ENCODE measurements at places on chromosomes 3 and 15.

- H3K4me3 ChIP-seq, result no peak overlapping the region
- no peak overlapping the region for H3K27ac ChIP-seq
- DNase-seq, result no peak
- H3K36me3 ChIP-seq, result no peaks in the 10 kb centered on the region
- H3K4me1 ChIP-seq, result no peaks in the 10 kb centered on the region
These were observed 64.9 kb downstream of the P3H2 start for GRCh38 chr3:190055773-190056172.

DNA sequence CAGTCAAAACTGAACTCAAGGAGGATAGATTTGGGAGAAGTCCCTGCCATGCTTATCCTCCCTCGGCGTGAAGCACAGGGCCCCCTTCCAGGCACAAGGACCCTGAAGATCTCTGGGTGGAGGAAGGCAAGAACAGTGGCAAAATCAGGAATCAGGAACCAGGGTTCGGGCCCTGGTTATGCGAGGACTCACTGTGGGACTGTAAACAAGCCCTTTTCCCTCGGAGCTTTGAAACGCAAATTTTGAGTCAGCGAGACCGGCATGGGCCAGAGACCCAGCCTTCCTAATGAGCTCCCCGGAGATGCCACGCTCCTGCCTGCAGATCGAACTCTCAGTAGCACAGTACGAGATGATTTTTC lies 70.1 kb downstream of the SLC12A8 start:
- no peak for DNase-seq
- H3K36me3 ChIP-seq, result peaks cover 2% of the 10 kb centered on the region
- H3K4me1 ChIP-seq, result peaks cover 35% of the 10 kb centered on the region

- no peaks in the 10 kb centered on the region for H3K36me3 ChIP-seq
- H3K4me1 ChIP-seq, result no peaks in the 10 kb centered on the region
- no peak for DNase-seq
- H3K4me3 ChIP-seq, result no peak overlapping the region
- H3K27ac ChIP-seq, result no peak overlapping the region
These were observed 535.1 kb upstream of the CCDC54 start for GRCh38 chr3:106842151-106842550.

DNA sequence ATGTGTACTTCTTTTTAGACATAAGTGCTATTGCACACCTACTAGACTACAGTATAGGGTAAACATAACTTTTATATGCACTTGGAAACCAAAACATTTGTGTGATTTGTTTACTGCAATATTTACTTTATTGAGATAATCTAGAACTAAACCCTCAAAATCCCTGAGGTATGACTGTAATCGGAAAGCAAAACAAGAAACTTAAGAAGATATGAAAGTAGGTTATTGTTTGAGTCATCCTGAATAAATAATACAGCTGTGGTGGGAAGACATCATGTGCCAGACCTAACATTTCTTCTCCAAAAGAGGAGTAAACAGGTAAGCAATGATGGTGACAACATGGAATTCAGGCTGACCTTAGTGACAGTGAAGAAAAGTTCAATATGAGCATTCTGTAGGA lies 765.5 kb downstream of the OTOL1 start:
- DNase-seq, result no peak
- H3K36me3 ChIP-seq, result no peaks in the 10 kb centered on the region
- H3K27ac ChIP-seq, result no peak overlapping the region
- no peaks in the 10 kb centered on the region for H3K27me3 ChIP-seq

DNA sequence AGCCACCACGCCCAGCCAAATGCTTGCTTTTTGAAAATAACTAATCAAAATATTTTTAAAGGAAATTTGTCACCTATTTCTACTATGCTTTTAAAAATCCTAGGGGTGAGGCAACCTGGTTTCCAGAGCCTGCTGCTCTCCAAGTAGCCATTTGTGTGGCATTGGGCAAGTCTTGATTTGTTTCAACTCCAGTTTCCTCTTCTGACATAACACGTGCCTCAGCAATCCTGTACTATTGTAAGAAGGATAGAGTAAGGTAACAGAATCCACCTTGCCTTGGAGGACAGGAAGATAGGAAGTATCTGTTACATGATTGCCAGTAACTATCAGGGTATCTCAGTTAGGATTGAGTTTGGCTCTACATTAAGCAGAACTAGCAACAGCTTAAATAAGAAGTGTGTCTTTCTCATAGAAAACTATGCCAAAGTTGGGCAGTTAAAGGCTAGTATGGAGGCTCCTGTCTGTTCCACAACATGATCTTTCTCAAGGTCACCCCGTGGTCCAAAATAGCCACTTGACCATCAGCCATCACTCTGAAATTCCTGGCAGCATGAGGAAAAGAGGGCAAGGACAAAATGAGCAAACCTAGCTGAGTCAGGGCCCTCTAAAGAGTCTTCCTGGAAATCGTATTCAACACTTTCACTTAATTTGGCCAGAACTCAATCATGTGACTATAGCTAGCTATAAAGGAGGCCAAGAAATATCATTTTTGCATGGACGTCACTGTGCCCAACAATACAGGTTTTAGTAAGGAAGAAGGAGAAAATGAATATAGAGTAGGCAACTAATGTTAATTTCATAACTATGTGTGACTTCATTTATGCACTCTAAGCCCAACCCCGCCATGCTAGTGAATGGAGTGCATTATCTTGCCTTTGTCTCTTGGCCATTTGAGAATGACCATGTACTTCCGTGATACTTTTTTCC lies 66.1 kb downstream of the HMG20A start:
- H3K36me3 ChIP-seq, result peaks cover 2% of the 10 kb centered on the region
- H3K4me1 ChIP-seq, result peaks cover 28% of the 10 kb centered on the region
- peak overlapping the region; percentile 70 for H3K27ac ChIP-seq
- H3K27me3 ChIP-seq, result no peaks in the 10 kb centered on the region
- H3K4me3 ChIP-seq, result no peak overlapping the region

DNA sequence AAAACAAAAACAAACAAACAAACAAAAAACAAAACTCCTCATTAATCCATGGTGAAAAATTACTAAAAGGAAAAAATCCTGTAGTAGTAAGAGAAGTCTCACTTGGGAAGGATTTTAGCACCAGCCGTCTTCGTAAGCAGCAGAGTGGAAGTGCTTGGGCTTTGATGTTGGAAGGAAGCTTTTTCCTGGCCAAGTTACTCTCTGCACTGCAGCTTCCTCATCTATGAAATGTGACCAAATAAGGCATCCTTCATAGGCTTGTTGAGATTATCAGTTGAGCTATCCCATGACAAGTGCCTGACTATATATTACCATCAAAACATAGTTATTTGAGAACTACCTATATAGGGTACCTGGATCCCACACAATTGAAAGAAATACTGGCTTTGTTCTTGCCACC lies 436.4 kb upstream of the ONECUT1 start:
- H3K4me3 ChIP-seq, result no peak overlapping the region
- no peak for DNase-seq
- no peak overlapping the region for H3K27ac ChIP-seq
- H3K27me3 ChIP-seq, result no peaks in the 10 kb centered on the region
- H3K4me1 ChIP-seq, result no peaks in the 10 kb centered on the region
- no peaks in the 10 kb centered on the region for H3K36me3 ChIP-seq

DNA sequence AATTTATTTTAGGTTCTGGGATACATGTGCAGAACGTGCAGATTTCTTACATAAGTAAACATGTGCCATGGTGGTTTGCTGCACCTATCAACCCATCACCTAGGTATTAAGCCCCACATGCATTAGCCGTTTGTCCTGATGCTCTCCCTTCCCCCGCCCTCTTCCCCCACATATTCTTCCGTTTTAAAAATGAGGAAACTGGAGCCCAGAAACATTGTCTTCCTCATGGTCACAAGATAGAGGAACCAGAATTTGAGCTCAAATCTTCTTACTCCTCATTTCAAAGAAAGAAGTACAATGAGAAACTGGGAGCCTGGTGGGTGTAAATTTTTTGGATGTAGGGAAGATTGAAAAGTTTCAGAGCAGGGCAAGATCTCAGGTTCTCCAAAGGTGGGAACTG lies 56.1 kb upstream of the USP3 start:
- no peak overlapping the region for H3K4me3 ChIP-seq
- H3K4me1 ChIP-seq, result peaks cover 43% of the 10 kb centered on the region
- no peaks in the 10 kb centered on the region for H3K27me3 ChIP-seq
- H3K27ac ChIP-seq, result no peak overlapping the region
- no peaks in the 10 kb centered on the region for H3K36me3 ChIP-seq
- DNase-seq, result no peak

GRCh38 chr15:64934023-64934422 lies 22.3 kb downstream of the ANKDD1A start:
- no peaks in the 10 kb centered on the region for H3K36me3 ChIP-seq
- DNase-seq, result no peak

DNA sequence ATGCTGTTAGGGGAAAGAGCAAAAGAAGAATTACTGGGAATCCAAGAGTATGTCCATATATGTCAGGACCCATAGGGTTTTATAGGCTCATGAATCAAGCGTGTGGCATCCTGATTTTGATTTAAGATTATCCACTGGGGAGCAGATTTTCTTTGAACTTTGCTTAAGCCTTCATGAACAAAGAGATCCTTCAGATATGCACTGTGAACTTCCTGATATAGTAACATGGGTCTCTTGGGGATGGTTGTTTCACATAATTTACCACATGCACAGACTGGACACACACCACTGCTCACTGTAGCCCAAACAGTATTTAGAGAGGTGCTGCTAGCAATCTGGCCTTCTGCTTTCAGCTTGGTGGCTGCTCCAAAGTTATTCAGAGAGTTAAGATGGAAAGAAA lies 200.9 kb upstream of the ZPLD1 start:
- no peak overlapping the region for H3K27ac ChIP-seq
- DNase-seq, result no peak
- H3K27me3 ChIP-seq, result peaks cover 5% of the 10 kb centered on the region
- no peaks in the 10 kb centered on the region for H3K36me3 ChIP-seq
- H3K4me3 ChIP-seq, result no peak overlapping the region

DNA sequence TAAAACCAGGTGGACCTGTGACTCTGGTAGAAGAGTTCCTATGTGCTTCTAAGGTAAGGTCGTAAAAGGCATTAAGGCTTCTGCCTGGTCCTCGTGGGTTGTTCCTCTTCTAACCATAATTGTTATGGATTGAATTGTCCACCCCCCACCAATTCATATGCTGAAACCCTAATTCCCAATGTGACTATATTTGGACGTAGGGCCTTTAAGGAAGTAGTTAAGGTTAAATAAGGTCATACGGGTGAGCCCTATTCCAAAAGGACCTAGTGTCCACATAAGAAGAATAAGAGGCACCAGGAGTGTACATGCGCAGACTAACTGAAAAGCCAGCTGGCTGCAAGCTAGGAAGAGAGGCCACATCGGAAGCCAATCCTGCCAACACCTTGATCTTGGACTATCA lies 1.9 kb downstream of the ADPGK start:
- H3K36me3 ChIP-seq, result peaks cover 34% of the 10 kb centered on the region
- no peak for DNase-seq
- peak overlapping the region; percentile 96 for H3K4me3 ChIP-seq
- no peaks in the 10 kb centered on the region for H3K27me3 ChIP-seq
- H3K4me1 ChIP-seq, result peaks cover 66% of the 10 kb centered on the region

- peaks cover 51% of the 10 kb centered on the region for H3K27me3 ChIP-seq
- DNase-seq, result no peak
- peaks cover 9% of the 10 kb centered on the region for H3K4me1 ChIP-seq
- no peak overlapping the region for H3K27ac ChIP-seq
- peaks cover 1% of the 10 kb centered on the region for H3K36me3 ChIP-seq
These were observed 158.8 kb downstream of the POLR2M start for GRCh38 chr15:57865294-57865693.

DNA sequence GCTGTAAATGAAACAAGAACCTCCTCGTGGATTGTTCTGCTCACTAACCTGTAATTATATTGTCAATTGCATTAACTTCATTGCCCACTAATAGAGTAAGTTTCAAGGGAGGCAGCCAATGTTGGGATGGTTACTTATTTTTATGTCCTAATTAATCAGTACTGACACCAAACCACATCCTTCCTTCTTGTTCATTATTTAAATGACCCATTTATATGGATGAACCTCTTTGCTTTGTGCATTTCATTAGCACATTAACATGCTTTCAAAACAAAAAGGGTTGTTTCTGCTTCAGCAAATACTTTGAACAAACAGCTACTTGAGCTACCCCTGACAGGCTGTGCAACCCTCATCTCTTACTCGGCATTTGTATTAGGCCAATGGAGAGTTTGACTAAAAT lies 374.2 kb downstream of the MECOM start:
- no peak overlapping the region for H3K4me3 ChIP-seq
- no peaks in the 10 kb centered on the region for H3K36me3 ChIP-seq
- no peaks in the 10 kb centered on the region for H3K27me3 ChIP-seq
- no peak overlapping the region for H3K27ac ChIP-seq

DNA sequence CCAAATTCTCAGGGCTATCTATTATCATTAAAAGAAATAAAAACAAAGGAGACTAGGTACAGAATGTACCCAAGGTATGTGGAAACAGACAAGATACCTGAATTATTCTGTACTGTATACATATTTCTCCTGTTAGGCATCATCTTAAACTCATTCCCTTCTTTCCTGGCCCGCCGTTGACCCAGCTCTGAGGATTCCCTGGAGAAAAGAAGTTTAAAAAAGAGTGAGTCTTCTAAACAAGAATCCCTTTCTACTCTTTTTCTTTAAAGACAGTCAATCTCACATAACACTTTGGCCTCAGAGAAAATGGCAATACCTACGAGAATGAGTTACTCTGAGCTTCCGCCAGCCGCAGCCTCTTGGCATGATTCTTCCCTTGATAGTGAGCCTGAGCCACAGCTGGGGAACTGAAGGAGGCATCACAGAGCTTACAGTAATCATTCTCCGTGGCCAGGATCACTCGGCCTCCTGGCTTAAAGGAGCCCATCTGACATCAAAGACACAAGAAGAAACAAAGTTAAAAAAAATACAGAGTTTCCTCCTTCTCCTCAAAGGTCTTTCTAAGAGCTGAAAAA lies 44.2 kb downstream of the ZMAT3 start:
- H3K27me3 ChIP-seq, result no peaks in the 10 kb centered on the region
- peaks cover 23% of the 10 kb centered on the region for H3K4me1 ChIP-seq
- DNase-seq, result no peak
- peak overlapping the region; percentile 57 for H3K4me3 ChIP-seq

All from activated T-cell treated with anti-CD3 and anti-CD28 coated beads, Interleukin-2, amount 50 U/mL, for 72 hours (primary cell).